CD4-positive, alpha-beta T cell treated with Interleukin-15 for 1 hour (primary cell): ENCODE measurements at places on chromosomes 6 and 20.

GRCh38 chr6:169420912-169421543 lies 167.4 kb upstream of the THBS2 start:
- DNase-seq, result no peak

GRCh38 chr20:47274401-47275108 lies 81.9 kb downstream of the ZMYND8 start:
- no peak for DNase-seq

DNA sequence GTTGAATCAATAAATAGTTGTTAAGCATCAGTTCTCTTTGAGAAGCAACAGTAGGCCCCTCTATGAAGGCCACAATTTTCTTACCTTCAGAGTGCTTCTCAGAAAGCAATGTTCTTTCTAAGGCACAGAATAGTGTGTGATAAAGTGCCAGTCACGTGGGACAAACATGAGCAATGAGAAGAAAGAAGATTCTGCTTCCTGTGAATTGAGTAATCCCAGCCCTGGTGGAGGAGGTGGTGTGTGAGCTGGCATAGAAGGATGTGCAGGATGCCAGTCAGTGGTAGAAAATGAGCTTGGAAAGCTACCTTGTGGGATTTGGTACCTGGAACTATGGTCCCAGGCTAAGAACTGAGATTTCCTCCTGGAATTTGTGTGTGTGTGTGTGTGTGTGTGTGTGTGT lies 21.7 kb downstream of the KIZ start:
- DNase-seq, result no peak

DNA sequence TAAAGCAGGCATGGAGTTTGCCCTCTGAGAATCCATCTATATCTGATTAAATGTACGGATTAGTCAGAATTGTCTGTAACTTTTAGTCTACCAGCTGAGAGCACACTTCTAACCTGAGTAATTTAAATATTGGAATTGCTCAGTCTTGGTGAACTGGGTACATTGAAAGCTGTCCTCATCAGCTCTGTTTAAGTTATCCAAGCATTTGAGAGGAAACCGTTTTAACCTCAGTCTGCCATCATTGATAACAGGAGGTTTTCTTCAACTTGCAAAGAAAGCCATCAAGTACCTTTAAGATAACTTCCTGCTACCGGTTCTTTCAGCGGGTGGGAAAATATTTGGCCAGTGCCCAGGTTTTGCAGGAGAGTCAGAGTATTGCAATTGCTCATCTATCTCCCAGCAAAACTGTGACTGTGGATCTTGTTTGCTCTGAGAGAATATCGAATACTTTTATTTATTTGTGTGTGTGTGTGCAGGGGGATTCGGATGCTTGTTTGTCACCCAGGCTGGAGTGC lies 31.1 kb upstream of the F13A1 start:
- no peak for DNase-seq

DNA sequence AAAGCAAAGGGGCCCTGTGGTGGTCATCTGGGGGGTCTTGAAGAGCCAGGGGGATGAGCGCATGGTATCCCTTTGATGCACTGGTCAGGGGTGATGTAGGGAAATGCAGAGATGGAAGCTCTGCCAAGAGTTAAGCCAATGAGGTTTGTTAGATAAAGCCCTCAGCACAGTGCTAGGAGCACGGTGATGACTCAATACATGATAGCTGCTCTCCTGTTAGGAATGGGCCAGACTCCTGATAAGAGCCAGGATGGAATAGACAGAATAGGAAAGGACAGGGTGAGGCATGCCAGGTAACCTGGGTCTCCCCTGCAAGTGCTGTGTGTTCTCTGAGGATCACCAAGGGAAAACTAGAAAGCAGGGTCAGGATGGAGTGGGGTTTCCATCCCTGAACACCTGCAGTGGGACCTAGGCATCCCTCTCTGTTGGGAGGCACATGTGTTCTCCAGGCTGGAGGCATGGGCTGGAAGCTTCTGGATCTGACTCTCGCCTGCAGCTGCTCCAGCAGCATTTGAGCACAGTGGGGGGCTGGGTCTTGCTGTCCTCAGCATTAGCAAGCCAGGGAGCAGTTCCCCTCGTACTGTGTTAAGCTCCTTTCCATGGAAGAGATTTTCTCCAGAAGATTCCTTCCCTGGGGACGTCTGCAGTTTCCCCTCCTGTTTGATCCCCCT lies 71.8 kb upstream of the TIAM2 start:
- no peak for DNase-seq

DNA sequence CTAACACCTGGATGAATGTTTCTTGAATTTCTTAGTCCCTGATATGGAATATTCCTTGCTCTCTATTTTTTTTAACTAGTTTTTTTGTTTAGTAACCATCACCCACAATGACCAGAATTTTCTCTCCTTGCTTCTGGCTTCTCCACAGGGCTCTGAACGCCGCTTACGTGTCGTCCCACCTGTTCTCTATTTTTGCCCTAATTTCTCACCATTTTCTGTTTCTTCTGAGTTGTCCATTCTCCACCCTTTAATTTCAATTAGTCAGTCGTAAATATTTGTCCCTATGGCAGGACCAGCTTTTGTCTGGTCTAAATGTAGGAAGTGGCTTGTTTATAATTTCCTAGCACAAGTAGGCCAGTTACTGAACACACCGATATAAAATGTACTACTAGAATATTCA lies 52.3 kb downstream of the PLCB4 start:
- DNase-seq, result no peak

DNA sequence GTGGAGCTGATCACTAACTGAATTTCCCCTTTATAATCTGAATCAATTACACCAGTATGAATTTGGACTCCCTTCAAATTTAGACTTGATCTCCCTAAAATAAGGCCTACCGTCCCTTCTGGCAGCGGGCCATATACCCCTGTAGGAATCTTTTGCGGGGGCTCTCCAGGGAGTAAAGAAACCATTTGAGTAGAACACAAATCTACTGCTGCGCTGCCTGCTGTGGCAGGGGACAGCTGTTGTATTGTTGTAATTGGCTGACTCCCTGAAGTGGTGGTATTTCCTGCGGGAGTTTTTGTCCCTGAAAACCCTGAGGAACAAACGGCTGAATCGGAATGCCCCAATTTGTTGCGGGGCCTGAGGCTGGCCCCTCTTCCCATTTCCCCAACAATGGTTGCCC lies 16.0 kb upstream of the PTCRA start:
- DNase-seq, result no peak

DNA sequence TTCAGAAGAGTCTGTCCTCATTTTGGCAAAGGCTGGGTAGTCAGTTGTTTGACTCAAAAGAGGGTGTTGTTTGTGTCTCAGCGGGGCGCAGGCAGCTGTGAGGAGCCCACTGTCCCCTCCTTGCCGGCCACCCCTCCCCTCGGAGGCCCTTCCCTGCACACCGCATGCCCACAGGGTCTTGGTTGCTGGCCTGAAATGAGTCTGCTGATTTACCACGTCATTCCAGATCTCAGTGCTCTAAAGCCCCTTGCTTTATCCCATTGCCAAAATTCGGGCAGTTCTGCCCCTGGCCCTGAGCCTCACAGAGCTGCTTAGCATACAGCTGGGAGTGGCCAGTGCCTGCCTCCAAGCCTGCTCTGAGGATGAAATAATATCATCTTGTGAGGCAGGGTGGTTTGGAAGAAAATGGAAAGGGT lies 220.7 kb downstream of the UST start:
- DNase-seq, result no peak

GRCh38 chr20:23048283-23049200 lies 930 bp downstream of the THBD start:
- peak; percentile 57 for DNase-seq

GRCh38 chr6:131917318-131917717 lies 33.9 kb downstream of the CCN2 start:
- no peak for DNase-seq

GRCh38 chr20:1440024-1440423 lies 26.6 kb downstream of the NSFL1C start:
- no peak for DNase-seq

- no peak for DNase-seq
Observed at GRCh38 chr6:169780571-169781091, 29.2 kb downstream of the ERMARD start.

DNA sequence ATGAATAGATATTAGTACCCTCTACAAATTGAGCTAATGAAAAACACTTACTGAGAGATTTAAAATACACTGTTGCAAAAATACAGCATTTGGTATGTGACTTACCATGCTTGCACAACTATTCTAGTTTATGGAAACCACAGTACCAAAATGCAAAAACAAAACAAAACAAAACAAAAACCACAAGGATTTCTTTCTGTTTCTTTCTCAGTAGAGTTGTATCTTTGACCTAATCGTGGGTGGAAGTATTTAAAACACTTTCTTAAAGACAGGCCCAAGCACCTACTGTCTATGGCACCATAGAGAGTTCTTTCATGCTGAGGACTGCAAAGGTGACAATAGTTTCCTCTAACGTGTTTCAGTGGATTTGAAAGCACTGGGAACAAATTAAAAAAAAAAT lies 95.3 kb upstream of the C6orf118 start:
- DNase-seq, result no peak

DNA sequence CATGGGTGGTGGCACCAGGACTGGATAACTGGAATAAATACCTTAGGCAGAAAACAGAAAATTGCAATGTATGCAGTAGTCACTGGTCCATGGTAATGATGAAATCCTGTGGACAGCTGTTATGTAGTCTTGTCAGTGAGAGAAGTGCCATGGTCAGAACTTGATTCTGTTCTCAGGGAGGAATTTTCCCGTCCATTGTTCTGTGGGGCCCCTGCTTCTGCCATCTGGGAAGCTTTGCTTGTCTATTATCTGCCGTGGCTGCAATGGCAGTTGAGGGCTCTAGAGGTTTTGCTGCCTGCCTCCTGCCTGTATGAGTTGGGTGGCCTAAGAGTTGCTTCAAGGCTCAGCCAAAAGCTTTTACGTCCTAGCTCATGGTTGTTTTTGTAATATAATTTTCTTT lies 126.8 kb upstream of the SLC35B3 start:
- DNase-seq, result no peak

- no peak for DNase-seq
Observed at GRCh38 chr20:34771680-34772081, 53.8 kb downstream of the NCOA6 start.

GRCh38 chr20:25310268-25310920 lies 62.5 kb downstream of the PYGB start:
- peak; percentile 46 for DNase-seq

DNA sequence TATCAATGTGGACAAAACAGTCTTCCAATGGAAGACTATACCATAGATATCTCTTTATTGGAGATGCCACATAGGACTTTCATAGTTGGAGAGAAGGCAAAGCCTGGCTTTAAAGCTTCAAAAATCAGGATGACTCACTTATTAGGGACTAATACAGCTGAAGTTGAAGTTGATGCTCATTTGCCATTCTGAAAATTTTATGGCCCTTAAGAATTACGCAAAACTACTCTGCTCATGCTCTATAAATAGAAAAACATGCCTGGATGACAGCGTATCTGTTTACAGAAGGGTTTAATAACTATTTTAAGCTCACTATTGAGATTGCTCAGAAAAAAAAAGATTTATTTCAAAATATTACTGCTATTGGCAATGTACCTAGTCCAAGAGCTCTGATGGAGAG lies 155.5 kb upstream of the DST start:
- DNase-seq, result no peak

GRCh38 chr6:4924661-4925271 lies 79.1 kb downstream of the RPP40 start:
- no peak for DNase-seq

DNA sequence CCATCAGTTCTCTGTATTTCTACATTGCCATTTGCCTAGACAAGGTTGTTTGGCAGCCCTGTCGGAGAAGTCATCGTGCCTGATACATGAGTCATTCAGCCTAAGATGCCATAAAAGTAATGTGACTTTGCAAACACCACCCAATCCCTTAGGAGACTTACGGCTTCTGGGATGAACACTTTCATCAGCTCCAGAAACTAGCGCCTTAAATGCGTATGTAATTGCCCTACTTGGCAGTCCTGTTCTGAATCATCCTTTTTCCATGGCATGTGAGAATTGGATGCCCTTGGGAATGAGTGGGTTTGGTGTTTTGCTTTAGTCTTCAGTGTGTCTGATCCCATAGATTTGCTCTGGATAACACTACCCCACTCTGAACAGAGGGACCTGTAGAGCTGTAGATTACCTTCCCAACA lies 158.5 kb downstream of the SASH1 start:
- no peak for DNase-seq

- DNase-seq, result no peak
Observed at GRCh38 chr6:101779051-101779844, 385.7 kb downstream of the GRIK2 start.

GRCh38 chr6:166351715-166352285 lies 9.5 kb upstream of the SFT2D1 start:
- DNase-seq, result peak; percentile 52

DNA sequence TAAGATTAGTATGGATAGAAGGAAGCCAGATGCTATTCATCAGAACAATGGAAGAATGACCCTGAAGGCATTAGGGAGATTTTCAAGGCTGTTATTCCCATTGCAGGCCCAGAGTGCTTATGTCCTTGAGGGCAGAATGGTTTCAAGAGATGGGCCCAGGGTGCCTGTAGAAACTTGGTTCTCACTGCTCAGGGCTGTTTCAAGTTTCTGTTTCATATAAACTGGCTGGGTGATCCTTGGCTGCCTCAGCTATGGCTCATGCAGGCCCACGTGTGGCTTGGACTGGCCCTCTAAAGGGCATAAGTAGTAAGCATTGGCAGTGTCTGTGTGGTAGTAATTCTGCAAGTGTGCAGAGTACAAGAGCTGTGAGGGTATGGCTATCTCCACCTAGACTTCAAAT lies 540.9 kb upstream of the MAN1A1 start:
- DNase-seq, result no peak

- no peak for DNase-seq
Observed at GRCh38 chr6:87029711-87030314, 65.1 kb downstream of the CGA start.

GRCh38 chr6:6682225-6682624 lies 93.7 kb downstream of the LY86 start:
- DNase-seq, result no peak

DNA sequence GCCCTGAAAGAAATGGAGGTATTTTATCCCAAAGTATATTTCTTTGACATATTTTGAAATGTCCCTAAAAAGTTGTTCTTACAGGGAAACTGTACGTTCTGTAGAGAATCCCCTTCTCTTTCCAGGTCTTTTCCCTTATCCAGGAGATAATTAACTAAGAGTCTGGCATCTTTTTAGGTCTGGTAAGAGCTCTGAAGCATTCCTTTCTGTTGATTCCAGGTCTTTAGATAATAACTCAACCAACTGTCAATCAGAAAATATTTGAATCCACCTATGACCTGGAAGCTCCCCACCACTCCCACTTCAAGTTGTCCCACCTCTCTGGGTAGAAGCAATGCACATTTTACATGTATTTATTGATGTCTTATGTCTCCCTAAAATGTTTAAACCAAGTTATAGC lies 26.0 kb upstream of the CENPW start:
- no peak for DNase-seq

- no peak for DNase-seq
Observed at GRCh38 chr20:20224806-20225205, 143.1 kb upstream of the INSM1 start.

- no peak for DNase-seq
Observed at GRCh38 chr6:145814035-145814500, 527 bp downstream of the FBXO30 start.
